Activated naive CD4-positive, alpha-beta T cell treated with anti-CD3 and anti-CD28 coated beads, Interleukin-2, amount 50 U/mL, for 72 hours (primary cell): ENCODE measurements at places on chromosomes 5 and 9.

GRCh38 chr5:31485376-31486207 is 46.3 kb downstream of the DROSHA start:
- no peak for DNase-seq

- no peak for DNase-seq
Measured at GRCh38 chr5:135371622-135372232, 27.3 kb downstream of the MACROH2A1 start.

DNA sequence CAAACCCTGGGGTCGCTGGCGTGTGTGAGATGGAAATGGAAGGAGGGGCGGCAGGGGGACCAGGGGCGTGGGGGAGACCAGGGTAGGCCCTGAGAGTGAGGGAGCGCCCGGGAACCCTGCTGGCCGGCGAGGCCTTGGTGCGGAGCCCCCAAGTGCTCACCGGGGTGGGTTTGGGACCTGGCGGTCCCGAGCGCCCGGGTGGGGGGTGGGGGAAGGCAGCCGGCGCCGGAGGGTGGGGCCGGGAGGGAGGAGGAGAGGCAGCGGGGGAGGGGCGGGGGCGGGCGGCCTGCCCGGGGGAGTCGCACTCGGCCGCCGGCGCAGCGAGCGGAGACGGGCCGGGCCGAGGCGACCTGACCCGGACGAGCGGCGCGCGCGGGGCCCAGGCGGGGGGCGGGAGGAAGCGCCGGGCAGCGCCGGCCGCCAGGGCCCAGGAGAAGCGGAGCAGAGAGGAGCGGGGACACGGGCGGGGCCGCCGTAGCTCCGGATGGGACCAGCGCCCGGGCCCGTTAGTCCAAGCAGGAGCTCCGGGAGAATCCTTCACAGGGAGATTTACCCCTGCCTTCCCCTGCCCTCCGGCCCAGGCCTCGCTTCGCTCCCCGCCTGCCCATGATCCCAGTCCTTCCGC is at the start of gene NPR2:
Gene NPR2, plus strand, starts transcription at position 295 of the 625 bp plus-strand sequence. CDS start 818 bp downstream, outside the sequence.
- DNase-seq = no peak

- DNase-seq = peak; percentile 71
Measured at GRCh38 chr5:140114341-140115185, 654 bp downstream of the PURA start.

GRCh38 chr9:21761309-21761901 is 41.0 kb upstream of the MTAP start:
- DNase-seq = peak; percentile 54

GRCh38 chr5:97838214-97838613 is 655.2 kb upstream of the RIOK2 start:
- no peak for DNase-seq

GRCh38 chr9:38061326-38061977 is 7.6 kb downstream of the SHB start:
- no peak for DNase-seq
